ENCODE measurements at places on chromosomes 4 and X.

DNA sequence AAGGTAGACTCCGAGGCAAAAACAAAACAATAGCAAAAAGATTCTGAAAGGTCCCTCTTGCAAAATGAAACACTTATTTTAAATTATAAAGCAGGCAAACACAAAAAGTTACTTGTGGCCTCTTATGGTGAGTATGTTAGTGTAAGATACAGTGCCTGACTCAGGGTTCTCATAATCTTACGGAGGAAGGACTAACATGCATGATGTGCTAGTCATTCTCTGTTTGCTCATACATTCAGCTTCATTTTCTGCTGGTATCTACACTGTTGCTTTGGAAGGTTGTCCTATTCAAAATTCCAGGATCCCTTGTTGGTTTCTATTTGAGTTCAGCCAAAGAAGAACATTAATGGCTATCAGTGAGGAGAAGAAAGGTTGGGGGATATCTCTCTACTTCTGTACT, 249.1 kb upstream of the FAM47A start:
- no peak for DNase-seq

GRCh38 chr4:181830404-181831035, 412.7 kb upstream of the TENM3 start:
- DNase-seq, result no peak

DNA sequence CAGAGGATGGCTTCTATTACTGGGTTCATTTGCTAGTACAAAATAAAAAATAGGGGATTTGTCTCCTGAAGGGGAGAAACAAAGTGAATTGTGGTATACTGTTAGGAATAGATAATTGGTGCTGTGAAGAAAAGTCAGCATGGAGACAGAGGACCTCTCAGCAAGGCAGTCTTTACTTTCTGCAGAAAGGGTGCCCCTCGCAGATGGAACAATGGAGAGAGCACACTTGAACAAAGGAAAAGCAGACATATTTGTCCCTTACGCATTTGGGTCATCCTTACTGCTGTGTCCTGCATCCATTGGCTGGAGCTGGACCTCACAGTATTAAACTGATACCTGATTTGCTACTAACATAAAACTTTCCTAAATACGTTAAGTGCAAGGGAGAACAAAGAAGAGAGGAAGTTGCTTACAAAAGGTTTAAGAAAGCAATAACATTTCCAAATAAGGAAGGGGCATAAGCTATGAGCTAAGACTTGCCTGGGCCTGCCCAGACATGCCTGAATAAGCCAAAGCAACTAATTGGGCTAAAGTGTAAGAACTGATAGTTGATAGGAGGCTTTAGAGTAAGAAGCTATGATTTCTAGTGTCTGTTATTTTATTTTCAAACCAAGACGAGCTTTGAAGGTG, 83.8 kb downstream of the CCKAR start:
- peak; percentile 17 for DNase-seq

DNA sequence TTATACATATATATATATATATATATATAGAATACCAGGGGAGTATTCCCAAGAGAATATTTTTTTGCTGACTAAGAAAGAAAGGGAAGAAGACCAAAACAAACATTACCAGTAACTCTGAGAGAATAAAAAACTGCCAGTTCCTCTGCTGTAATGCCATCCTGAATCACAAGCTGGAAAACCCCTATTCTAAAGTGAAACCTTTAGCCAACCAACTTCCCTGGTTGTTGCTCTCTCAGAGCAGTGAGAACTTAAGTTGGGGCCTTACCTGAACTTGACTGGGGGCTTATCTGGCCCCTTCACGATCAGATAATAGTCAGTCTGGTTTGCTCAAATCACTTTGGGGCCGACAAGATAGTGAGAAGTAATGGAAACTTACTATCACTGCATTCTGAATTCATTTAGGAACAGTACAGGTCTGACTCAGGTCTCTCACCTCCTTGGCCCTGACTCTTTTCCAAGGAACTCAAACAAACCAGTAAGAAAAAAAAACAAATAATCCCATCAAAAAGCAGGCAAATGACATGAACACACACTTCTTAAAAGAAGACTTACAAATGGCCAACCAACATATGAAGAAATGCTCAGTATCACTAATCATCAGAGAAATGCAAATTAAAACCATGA, 62.5 kb downstream of the CD40LG start:
- peak; percentile 33 for DNase-seq

GRCh38 chrX:104254442-104255115, at the start of gene ESX1:
TSS of gene ESX1 (minus strand) at chrX:104254933. CDS start at chrX:104254849, 84 bp downstream.
- DNase-seq, result peak; percentile 8

DNA sequence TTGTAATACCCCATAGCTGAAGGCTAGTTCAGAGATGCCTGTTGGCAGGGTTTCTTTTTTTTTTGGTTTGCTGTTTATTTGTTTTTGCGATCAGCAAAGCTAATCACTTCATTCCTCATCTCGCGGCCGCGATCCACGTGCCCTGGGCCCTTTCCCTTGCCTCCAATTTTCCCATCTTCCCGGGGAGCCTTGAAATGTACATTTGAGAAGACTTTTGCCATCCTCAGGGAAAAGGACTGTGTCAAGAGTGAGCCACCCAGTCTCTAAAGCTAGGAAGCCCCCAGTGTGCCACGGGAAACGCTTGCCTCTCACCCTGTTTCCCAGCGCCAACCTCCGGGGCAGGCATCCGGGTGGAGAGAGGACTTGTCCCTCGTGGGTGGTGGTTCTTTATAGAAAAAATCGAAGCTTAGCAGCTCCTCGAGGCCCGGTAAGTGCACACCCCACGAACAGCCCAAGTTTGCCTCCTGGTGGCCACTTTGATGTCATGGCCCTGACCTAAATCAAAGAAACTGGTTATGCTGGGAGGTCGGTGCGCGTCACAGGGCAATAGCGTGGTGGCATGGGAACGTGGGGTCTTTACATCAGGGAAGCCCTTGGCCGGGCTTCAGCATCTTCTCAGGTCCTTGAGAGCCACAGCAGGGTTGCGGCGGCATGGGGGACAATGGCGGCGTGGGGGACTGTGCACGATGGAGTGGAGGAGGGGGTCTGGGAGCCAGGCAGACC, 42.0 kb downstream of the MAP7D3 start:
- peak; percentile 39 for DNase-seq

DNA sequence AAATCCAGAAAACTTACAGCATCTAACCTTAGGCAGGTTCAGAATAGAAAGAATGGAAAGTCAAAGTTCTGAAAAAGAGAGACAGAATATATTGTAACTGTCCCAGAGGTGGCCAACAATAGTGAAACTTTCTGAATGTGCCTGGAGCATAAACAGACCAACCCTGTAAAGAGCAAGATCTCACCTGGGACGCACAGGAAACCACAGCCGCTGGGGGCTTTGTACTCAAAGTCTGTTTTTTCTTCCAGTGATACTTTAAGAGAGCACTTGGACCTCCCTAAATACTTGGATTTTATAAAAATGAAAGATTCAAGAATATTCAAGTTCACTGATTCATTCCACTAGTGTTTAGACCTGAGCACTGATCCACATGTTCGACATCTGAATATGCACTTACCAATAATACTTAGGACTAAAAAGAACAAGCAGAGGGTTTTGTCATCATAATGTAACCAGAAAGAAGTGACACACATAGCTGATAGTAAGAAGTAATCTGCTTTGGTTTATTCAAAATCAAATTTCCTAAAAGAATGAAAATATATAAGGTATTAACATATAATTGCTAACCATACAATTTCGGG, 35.3 kb downstream of the ARAP2 start:
- peak; percentile 31 for DNase-seq

- no peak for DNase-seq
Observed at GRCh38 chr4:5976431-5976830, 41.8 kb downstream of the C4orf50 start.

DNA sequence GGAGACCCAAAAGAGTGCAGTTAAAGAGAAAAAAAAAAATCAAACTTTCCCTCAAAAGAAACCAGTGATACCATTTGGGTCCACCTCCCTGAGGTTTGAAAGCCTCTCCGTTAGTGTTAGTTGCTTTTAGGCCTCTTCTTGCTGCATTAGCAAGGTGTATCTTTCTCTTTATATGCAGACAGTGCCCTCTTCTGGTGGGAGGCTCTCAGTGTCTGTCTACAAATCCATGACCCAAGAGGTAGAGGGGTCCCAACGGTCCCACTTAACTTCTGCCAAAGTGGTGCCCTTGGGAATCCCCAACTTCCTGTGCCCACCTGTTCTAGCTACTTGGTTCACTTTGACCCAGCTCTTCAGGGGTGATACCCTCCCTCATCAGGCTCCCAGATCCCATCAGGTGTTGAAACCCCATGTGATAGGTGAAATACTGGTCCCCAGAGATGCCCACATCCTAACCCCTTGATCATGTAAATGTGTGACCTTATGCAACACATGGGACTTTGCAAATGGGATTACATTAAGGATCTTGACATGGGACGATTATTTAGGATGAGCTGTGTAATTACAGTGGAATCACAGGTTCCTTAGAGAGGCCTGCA, 63.7 kb upstream of the CD99 start:
- DNase-seq, result peak; percentile 74

GRCh38 chr4:41375561-41375960, 118.8 kb downstream of the UCHL1 start:
- no peak for DNase-seq

- no peak for DNase-seq
Observed at GRCh38 chr4:35315419-35315818, 928.9 kb downstream of the ARAP2 start.

Data from activated naive CD4-positive, alpha-beta T cell treated with anti-CD3 and anti-CD28 coated beads for 36 hours (primary cell).